Stimulated activated CD4-positive, alpha-beta T cell treated with anti-CD3 and anti-CD28 coated beads, TNF-alpha, amount 100 ng/mL, for 48 hours (primary cell): ENCODE measurements at places on chromosomes 16 and 17.

DNA sequence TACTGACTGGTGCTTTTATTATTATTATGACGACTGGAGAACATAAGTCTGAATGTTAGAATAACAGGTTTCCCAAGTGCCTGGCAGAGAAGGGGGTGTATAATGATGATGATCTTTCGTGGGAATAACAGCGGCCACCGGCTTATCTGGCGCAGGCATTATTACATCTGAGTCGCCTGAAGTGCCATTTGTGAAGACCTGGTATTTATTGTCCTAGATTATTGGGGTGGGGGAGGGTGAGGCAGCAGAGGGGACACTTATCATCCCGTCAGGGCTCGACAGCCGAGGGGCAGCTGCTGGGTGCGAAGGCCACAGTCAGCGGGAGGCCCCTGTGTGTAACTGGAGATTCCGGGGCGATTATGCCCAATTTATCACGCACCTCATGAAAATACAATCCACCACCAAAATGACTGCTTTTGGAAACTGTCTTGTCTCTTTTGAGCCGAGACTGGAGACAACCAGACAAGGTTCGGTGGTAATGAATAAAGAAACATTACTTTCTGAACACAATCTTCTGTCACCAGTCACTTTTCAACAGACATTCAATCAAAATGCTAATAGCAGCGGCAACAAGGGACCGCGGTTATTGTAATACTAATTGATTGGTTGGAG is 199.3 kb downstream of the CCDC182 start:
- no peak for DNase-seq

- DNase-seq: no peak
These were observed 4.5 kb upstream of the FOXN1 start for GRCh38 chr17:28501421-28502284.

GRCh38 chr17:71360301-71360700 is 760.5 kb upstream of the SOX9 start:
- no peak for DNase-seq

DNA sequence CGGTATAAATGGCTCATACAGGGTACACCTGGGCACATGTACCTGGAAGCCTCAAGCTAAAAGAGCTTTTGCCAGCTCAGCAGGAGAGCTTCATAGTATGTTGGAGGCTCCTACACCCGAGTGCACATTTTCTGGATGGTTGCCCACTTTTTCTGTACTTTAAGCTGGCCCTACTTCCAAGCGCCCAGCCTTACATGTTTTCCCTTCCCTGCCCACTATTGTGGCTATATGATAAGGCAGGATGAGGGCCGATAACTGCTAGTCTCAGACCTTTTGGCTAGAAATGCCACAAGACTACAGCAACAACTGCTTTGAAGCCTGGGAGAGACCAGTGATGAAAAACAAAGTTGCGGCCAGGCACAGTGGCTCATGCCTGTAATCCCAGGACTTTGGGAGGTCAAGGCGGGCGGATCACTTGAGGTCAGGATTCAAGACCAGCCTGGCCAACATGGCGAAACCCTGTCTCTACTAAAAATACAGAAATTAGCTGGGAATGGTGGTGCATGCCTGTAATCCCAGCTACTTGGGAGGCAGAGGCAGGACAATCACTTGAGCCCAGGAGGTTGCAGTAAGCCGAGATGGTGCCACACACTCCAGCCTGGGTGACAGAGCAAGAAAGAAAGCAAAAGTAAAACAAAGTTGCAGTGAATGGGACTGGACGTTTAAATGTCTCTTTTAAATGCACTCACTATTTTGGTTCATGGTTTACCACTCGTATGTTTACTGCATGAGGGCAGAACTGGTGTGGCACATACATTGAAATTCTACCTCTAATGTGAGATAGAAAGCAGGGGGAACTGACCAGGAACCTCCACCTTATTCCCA is 14.2 kb upstream of the MARCHF10 start:
- DNase-seq: no peak

DNA sequence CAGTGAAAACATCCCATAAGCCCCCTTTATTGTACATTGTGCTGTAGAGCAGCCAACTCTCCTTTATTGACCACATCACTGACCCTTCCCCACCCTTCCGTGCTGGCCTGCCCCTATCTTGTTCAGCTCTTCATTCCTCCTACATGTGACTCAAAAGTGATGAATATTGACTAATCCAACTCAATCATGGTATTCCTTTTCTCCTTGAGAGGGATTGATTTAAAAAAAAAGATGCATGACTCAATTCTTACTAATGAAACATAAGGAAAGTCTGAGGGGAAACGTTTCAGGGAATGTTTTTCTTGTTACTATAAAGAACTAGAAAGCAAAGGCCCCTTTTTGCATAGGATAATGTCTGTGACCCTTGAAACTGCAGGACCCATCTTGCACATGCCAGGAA is 125.2 kb upstream of the SOX9 start:
- DNase-seq: no peak
